Mucosa of gallbladder (tissue), 1 donor: ENCODE measurements at places on chromosomes 1 and 21. TPM values are rescaled to one million over a fixed set of nuclear protein-coding genes. Genes with fewer than 3 reads are reported as not detected.
A peak's percentile ranks its signal among the peaks of the same experiment; 100 is the strongest.

- DNase-seq: no peak
Observed at GRCh38 chr1:220705782-220706181, 15.6 kb downstream of the C1orf115 start.

DNA sequence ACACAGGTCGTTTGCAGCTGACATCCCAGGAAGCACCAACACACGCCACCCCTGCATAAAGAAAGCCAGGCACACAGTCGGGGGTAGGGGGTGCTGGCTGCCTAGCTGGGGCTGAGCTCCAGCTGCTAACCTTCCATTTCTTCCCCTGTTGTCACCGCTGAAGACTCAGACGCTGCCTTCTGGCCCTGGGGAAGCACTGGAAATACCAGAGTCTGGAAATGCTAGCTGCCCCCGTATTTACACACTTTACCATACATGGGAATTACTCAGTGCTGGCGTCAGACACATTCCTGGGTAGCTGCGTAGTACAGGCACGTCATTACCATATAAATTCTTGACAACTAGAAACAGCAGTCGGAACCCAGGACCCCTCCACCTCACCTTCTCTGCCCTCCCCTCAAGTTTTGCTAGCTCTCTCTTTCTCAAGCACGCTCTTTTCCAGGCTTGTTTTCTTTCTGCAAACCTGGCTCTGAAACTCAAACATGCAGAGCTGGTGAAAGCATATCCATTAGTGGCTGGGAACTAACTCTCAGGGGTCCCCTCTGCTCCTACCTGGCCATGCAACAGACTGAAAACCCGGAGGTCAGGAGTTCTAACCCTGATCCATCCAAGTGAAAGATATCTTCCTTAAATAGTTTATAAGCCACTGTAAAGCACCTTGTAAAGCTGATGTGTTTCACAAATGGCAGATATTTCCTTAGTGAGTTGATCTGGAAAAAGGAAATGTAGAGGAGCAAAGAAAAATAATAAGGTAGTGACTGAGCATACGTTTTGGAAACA is 3.3 kb downstream of the CSRP1 start:
- DNase-seq: peak; percentile 73

The OR6N1 gene
- not detected for total RNA-seq

DNA sequence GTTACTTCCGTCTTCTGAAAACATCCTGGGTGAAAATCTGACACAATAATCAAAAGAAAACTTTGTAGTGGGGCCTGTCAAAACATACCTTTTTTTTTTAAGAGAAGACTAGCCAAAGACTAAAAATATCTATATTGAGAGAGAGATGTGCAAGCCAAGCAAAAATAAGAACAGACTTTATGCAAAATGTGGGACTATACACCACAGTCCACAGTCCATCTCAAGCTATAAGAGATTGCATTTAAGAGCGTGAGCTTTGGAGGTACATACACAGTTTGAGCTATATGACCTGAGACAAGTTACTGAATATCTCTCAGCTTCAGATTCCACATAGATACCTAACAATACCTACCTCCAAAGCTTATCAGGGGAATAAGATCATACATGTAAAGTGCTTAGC is 64.9 kb upstream of the DYNLT5 start:
- DNase-seq: no peak

DNA sequence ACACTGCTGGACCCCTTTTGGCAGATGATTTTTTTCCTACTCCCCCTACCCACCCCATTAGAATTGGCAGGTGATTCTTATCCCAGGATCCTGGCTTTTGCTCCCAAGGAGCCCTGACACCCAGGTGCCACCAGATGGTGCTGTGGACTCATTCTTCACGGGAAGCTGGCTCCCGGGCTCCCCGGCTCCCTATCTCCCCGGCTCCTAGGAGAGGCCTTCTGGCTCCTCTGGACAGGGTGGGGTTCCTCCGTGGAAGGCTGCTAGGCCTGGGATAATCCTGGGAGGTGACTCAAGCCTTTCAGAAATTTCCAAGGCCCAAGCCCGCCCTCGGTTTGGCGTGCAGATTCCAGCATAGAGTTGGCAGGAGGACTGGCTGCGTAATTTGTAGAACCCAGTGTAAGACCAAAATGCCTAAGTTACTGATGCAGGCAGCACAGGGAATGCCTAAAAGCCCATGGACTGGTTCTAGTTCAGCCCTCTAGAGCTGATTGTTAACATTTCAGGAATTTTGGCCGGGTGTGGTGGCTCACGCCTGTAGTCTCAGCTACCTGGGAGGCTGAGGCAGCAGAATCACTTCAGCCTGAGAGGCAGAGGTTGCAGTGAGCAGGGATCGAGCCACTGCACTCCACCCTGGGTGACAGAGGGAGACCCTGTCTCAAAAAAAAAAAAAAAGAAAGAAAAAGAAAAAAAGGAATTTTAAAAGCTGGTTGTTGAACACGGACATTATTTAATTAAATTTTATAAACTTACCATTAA is 6.8 kb upstream of the BSDC1 start:
- peak; percentile 86 for DNase-seq

DNA sequence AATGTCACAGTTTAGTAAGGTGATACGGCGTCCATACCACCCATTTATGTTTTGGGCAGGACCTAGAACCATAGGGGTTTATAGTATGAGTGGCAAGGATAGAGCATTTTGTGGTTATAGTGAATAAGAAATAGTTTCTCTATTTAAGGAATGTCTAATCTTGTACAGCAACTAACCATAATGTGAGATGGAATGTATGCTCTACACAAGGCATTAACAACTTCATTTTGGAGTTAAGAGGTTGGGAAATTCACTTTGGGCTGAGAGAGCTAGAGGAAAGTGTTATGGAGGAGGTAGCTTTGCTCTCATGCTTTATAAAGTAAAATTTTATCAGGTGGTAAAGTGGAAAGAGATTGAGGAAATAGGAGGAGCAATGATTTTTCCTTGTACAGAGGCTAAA is 3.0 kb upstream of the MCL1 start:
- DNase-seq: no peak

DNA sequence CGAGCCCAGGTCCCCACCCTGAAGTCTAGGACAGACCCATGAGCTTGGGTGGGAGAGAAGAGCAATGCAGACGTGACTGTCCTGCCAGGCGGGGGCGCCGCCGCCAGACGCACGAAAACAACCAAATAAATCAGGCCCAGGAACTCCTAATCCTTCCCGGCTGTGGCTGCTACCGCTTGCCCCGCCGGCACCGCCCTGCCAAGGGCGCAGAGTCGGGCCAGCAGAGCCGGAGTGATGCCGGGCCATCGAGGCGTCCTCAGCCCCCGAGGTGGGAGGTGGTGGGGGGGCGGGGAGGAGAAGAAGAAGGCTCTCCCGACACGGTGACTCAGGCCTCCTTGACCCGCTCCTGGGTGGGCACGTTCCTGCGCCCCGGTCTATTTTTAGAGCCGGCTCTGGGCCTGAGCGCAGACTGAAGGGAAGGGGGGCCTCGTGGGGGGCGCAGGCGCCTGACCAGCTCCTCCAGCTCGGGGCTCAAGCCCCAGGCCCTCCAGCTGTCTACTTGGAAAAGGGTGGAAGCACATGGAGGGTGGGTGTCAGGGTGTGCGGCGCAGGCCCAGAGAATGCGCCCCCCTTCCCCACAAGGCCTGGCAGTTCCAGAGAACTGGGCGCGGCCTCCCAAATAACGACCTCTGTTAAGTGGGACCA is 10.7 kb upstream of the COL16A1 start:
- DNase-seq: peak; percentile 46
